ENCODE measurements at places on chromosomes 7 and 10.

DNA sequence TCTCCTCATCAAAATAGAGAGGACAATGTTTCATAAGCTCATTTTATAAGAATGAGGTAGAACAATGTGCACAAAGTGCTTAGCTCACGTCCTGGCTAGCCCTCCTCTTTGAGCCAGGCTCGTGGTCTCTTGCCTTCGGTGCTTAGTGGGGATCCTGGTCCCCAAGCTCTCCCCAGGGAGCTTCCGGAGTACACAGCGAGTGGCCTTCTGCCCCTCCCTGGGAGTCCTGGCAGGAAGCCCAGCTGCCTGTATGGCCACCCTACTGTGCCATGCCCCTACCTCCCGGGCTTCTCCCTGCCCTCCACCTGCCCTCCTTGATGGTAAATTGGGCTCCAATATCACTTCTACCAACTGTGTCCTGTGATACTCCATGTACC lies 868 bp downstream of the MYO1G start:
- DNase-seq: no peak

DNA sequence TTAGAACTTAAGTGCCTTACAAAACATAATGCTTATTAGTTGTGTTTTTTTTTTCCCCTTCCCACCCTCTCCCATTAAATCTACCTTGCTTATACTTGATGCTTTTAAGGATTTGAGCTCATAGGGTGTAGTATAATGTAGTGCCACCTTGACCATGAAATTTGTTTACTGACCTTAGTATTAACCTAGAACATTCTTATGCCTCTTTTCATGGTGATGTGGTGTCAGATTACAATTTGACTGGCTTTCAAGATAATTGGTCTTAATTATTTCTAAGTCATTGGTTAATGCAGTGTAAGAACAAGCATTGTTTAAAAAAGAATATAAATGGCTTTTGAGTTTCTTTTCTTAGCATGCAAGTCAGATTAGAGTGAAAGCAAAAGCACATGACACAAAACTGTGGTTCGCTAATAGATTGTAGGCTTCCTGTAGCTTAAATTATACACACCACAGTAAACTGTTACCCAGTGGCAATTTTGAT lies 61.8 kb downstream of the ADD3 start:
- DNase-seq: no peak

DNA sequence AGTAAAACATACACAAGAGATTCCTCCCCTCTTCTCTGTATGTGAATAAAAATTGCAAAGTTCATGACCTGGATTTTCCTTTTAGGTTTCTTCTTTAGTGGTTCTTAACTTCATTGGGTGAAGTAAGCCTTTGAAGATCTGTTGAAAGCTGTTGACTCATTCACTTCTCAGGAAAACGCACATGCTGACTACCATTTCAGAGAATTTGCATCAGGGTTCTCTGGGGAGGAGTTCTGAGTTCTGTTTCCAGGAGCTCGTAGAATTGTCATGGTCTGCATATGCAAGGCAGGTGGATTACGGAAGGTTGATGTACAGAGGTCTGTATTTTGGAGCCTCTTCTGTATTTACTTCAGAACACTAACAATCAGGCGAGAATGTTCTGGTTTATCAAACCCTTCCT lies 962 bp upstream of the SLC26A4 start:
- peak; percentile 12 for DNase-seq

DNA sequence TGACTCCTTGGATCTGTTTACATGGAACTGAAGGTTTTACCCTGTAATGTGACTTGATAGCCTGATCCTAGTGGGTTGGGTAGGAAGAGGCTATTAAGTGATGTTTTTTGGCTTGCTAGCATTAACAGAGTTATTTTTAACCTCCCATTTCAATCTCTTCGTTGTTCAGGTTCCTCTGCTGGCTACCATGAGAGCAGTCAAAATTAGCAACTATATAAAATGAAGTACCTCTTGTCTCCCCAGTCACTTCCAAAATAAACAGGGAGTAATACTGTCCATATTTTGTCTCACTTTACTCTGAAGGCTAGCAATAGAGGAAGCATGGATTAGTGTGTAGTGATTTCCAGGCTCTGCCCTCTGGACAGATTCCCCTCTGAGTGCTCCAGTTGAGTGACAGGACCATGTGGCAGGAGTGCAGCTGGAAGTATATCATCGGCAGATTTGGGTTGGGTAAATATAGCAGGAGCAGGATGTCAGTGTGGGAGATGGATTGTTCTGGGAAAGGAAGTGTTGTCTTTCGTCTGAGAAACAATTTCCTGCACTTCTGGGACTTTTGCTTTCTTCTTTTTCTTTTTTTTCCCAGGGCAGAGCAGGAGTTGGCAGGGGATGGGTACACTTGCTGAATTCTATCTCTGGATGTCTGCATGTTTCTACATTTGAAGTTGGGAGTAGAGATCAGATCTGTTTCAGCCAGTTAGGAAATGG lies 35.2 kb downstream of the GBF1 start:
- DNase-seq: no peak

DNA sequence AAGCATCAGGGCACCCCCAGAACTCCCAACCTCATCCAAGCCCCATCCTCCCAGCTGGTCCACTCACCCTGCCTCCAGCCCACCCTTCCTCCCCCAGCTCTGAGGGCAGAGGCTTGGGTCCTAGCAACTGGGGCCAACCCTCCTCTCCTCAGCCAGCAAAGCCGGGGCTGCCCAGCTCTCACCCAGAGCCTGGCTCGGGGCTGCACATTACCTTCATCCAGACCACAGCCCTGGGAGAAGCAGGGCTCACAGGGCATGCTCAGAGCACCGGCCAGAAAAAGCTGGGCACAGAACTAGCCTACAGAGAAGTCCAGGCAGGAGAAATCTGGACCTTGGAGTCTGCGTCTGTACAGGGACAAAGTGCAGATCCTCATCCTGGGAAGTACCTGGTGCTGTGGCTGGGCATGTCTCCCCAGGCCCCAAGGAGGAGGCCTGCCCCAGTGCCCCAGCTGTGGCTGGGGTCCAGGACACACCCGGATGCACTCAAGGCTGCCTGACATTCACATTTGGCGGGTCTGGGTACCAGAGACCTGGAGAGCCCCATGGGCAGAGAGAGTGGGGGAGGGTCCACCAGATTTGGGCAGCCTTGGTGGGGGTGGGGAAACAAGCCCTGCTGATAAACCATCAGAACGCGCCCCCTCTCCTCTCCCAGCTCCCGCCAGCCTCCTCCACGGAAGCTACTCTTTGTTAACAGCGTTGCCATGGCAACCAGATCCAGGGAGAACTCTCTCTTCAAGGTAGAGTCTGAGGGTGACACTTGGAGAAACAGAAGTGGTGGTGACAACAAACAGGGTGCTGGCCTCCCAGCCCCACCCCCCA lies 5.1 kb downstream of the RASGEF1A start:
- DNase-seq: no peak

- DNase-seq: no peak
Measured at GRCh38 chr10:31604096-31604495, 285.1 kb downstream of the ZEB1 start.

- DNase-seq: no peak
Measured at GRCh38 chr10:92493362-92493761, 80.5 kb downstream of the IDE start.

GRCh38 chr7:132771301-132771730 lies 195.0 kb upstream of the PLXNA4 start:
- no peak for DNase-seq

DNA sequence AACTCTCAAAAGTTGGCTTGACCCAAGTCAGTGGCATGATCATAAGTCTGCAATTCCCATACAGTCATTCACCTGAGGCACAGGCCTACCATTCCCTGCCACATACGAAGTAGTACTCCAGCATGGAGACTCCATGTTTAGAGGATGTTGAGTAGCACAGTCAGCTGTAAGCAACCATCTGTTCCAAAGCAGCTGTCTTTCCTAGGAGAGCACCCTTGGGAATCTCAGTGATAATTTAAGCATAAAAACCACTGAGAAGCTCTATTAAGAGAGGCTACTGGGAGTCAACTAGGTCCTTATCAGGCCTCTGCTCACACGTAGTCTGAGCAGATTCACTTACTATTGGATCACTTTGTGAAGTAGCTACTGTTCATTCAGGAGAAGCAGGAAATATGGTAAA lies 61.6 kb upstream of the UNC5B start:
- DNase-seq: no peak

DNA sequence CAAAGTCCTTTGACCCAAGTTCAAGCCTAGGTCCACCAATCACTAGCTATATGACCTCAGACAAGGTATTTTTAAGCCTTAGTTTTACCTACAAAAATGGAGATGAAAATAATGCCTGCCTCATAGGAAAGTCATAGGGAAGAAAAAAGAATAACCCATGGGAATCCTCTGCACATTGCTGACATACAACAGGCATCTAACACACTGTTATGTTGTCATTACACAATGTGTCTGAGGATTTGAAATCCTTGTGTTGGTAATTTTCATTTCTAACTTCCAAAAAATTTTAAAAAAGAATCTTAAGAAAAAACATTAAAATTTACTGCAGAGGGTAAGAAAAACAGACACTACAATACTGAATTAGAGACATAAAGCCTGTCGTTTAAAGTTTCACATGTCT lies 5.7 kb downstream of the ANK3 start:
- peak; percentile 13 for DNase-seq

DNA sequence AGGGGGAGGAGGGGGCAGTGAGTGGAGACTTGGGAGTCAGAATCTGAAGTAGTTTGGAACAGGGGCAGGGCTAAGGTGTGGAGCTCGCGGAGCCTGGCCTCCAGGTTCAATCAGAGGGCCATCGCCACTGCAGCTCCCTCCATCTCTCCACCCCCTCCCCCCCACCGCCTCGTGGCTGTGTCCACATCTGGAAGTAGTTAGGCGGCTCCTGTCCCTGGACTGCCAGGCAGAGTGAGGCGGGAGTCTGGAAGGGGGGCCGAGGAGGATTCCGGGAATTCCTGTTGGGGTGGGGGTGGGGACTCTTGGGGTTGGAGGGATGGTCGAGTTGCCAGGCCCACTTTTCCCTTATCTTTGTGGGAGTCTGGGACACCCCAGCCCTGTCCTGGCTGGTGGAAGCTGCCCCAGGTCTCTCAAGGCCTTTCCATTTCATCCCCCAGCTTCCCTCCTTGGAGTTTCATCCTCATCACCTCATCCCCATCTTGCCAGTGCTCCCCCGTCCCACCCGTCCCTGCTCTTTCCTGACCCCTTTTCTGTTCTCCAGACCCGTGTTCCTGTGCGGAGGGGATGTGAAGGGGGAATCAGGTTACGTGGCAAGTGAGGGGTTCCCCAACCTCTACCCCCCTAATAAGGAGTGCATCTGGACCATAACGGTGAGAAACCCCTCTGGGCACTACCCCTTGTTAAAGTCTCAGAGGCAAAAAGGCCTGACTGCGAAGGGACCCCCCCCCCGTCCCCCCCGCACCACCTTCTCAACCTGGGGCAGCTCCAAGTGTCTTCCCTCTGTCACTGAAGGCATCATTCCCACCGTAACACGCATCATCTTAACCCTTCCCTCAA lies 944 bp downstream of the PCOLCE start:
- DNase-seq: no peak
